ENCODE measurements at places on chromosomes 16 and 17.

GRCh38 chr16:24580665-24581064 is 41.3 kb downstream of the RBBP6 start:
- no peak for DNase-seq

DNA sequence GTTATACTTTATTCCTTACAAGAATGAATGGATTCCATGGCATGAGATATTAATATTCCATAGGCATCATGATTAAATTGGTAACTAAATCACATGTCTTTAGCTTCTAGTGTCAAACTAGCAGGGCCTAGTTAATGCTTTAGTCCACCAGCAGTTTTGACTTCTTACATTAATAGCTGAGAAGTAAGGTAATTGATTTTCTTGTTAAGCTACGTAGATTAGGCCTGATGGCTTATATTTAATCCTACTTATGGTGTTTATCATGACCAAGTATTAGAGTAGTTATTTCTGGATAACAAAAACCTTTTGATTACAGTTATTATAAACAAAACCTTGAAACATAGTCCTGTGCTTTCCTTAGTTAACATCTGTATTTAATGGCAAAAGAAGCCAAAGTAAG is 184.5 kb downstream of the TANC2 start:
- no peak for DNase-seq

DNA sequence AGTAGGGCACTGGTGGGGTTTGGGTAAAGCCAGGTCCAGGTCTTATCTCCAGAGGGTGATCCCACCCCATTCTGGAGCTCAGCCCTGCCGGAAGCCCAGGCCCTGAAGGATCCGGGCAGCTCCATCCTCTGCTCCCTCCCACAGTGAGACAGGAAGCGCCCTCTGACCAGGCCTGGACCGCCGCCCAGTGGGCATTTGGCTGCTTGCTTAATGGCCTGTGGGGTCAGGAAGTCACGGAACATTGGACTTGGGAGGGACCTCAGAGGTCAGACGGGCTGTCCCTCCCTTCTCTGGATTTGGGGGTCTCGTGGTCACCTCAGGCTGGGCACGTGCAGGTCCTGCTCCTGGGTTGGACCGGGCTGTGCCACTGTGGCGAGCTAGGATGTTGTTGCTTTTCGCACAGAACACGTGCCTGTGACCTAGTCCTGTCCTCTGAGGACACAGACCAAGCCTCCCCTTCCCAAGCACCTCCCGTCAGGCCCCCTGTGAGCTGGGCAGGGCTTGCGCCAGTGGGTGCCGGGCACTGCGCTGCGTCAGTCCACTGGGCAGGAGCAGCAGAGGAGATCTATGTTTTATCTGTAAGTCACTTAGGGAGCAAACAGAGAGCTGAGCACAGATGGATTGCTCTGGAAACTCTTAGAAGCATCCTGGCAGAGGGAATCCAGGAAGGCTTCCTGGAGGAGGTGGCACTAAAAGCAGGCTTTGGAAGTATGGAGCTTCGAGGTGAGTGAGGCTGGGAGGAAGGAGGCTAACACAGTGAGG is 49.4 kb upstream of the GSE1 start:
- no peak for DNase-seq

- DNase-seq: no peak
These were observed 119.3 kb upstream of the WSCD1 start for GRCh38 chr17:5950878-5951277.

DNA sequence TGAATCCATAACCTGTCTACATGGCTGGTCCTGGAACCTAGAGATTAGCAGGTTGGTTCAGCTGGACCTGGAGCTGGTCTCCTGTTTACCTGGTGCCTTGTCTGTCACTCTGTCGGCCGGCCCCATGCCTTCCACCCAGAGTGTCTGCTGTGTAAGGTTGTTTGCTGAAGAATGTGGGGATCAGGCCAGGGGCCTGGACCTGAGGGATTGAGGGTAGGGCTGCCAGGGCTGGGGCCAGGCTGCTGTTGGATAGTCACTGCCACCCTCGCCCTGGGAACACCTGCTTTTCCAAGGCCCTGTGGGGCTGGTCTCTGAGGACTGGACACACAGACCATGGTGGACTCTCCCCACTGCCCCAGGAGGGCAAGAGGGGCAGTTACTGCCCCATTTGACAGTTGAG is 1.4 kb downstream of the NHERF2 start:
- no peak for DNase-seq

- no peak for DNase-seq
These were observed 659.9 kb upstream of the SOX9 start for GRCh38 chr17:71460943-71461342.

GRCh38 chr16:83253521-83253920 is 554.3 kb upstream of the HSBP1 start:
- DNase-seq: no peak

DNA sequence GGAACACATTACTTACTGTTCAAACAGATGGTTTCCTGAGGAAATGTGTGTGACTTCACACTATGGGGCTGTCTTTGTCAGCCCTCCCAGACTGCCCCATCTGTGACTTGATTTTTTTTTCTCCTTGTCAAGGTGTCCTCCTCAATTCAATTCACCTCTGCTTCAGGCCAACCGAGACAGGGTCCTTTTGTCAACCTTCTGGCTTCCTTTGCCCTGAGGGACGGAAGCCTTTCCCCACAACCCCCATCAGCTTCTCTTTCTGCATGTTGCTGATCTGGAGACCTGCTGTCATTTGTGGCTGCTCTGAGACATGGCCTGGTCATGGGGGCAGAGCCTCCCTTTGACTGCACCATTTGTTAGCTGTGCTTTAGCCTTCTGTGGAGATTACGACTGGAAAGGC is 21.3 kb upstream of the RGS9 start:
- DNase-seq: no peak

DNA sequence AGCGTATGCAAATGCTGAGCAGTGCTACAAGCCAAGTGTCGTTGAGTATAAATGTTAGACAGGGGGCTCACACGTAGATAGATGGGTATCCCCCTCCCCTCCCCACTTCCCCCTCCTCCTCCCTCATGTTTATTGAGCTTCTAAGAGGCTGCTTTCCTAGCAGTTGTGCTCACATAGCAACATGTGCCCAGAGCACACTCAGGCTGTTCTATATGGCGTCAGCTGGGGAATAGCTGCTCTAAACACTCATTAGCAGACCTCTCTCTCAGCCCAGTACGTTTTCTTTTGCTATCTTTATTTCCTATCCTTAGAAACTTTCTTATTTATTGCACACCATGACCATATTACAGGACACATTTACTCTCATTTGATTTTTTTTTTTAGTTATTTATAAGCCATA is 1.8 kb downstream of the KCNJ2 start:
- no peak for DNase-seq

- no peak for DNase-seq
These were observed 13.4 kb upstream of the RFFL start for GRCh38 chr17:35076874-35077273.

GRCh38 chr16:88963583-88963982 is 13.4 kb downstream of the CBFA2T3 start:
- no peak for DNase-seq

All from activated CD4-positive, CD25-positive, alpha-beta regulatory T cell (primary cell).